D341Med (cell line): ENCODE measurements at places on chromosomes 2 and 18.
A peak's percentile ranks its signal among the peaks of the same experiment; 100 is the strongest.

DNA sequence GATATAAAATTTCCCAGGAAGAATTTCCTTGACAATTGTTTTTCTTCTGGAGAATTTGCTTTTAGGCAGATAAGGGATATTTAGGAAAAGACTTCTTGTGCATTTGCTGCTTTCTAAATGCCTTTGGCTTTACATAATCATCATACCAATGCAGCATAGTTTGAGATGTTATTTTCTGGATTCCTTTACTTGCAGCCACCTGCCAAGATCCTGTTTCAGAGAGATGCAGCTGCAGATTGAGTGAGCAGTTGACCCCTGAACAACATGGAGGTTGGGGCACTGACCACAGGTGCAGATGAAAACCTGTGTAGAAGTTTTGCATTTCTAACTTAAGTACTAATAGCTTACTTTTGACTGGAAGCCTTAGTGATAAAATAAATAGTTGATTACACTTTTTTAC lies 257.9 kb downstream of the RPIA start:
- no peak for DNase-seq

DNA sequence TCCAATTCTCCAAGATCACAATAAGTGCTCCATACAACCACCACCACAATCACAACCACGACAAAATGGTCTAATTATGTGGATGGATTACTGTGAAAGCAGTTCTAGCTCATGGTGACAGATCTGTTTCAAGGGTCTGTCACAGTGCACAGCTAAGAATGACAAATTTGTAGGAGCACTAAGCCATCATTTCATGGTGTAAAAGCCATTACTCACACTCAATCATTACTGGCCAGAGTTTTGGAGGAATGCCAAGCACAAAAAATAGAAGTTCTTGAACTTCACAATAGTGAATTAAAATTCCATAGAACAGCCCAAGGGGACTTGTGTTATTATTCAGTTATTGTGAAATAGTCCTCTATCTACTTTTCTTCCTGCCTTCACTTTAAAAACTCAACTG lies 2.3 kb downstream of the CPS1 start:
- DNase-seq: no peak

DNA sequence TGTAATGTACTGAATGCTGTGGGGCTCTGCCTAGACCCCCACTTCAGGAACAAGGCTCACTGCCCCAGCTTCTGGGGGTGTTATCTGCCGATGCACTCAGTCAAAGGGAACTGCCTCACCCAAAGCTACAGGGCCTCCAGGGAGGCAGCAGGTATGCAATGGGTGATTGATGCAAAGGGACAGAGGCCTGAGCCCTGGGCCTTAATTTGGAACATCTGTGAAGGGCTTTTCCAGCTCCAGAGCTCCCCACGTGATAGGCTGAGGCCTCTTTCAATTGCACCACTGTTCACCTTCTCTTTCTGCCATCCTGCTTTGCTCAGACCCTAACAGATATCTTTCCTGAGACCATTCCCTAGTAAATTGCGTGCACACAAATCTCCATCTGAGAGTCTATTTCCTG lies 131.0 kb downstream of the ATL2 start:
- DNase-seq: no peak

DNA sequence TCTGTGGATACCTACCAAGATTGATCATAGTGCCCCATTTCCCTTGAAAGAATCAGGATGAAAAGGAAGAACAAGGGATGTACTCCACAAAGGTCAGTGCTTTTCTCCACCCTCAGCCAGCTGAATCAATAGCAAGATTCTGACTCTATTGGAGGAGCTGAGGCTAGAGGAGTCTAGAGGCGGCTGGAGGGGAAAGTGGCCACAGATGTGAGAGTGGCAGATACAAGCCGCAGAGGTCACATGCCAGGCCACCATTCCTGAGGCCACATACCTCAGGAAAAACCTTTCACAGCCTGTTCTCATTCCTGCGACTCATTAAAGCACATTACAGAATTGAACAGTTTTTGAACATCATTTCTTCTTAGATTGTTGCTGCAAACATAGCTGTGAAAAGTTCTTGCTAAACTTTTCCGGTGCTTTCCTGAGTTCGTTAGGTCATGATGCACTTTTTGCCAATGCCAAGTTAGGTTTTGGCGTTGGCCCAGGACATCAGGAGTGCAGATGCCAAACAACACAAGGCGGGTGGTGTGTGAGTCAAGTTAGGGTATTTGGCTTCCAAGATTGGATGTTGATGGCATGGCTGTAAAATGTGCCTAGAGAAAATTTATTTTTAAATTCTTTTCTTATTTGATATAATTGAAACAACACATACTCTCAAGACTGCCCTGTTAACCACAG lies 160.7 kb upstream of the SP5 start:
- no peak for DNase-seq

DNA sequence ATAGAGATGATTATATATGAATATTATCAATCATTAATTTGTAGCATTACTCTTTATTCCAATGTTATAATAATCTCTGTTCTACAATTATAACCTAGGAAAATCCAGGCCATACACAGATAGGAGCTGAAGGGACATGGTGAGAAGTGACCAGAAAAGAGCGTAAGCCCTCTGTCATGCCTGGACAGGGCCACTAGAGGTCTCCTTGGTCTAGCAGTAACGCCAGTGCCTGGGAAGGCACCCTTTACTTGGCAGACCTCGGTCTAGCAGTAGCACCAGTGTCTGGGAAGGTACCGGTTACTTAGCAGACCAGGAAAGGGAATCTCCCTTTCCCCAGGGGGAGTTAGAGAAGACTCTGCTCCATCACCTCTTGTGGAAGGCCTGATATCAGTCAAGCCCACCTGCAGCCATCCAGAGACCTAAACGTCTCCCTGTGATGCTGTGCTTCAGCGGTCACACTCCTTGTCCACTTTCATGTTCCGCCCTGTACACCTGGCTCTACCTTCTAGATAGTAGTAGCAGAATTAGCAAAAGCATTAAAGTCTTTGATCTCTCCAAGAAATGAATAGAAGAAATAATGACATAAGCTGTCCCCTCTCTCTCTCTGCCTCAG lies 447.5 kb upstream of the FSIP2 start:
- peak; percentile 21 for DNase-seq

DNA sequence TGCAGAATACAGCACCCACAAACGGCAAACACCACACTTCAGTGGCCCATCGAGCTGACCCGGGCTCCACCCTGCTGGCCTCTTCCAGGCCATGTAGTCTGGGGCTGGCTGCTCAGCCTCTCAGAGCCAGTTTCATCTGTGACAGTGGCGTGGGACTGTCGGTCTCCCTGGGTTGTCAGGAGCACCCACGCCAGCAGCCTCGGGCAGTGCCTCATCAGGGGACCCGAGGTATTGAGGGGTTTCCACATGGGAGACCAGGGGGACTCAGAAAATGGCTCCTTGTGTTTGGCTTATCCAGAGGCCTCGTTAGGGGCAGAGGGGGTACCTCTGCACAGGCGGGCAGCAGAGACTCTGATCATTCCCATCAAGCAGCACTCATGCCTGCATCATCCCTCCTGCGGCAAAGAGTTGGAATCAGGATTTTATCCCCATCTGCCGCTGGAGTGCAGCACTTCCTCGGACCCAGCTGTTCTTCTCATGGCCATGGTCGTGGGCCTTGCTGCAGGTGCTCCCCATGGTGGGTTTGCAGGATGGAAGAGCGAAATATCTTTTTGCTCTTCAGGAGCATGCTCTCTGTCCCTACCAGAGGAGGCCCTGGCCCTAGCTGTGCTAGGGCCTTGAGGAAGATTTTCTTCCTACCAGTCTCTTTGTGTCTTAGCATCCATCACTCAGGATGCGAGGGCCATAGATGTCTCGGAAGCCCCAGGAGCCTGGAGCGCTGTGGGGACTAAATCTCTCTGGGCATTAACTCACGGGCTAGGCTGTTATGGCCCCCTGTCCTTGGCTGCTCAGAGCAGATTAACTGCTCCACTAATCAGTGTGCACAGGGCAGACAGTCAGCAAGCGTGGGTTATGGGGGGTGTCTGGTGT lies 100.8 kb downstream of the CLIP4 start:
- DNase-seq: no peak

DNA sequence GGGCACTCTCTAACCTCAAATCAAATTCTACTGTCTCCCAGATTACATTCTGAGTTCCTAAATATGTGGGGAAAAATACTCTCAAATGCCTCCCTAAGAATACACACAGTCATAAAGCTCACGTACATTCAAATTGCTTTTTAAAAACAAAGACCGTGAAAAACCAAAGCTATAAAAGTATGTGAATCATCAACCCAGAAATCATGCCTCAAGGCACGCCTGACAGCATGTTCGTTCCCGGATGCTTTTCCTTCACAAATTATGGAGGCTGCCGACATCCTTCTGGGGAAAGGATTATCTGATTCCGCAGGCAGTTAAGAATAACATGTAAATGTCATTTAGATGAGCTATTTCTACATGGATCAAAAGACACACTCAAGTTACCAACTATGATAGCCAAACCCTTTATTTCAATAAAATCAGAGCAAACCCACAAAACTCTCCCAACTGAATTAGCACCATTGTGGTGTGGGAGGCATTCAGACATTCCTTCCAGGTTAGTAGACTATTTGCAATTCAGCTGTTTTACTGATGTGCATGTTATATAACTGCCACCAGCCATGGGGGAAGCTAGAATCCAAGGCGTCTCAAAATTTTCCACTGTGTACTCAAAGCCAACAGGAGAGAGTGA lies 398.2 kb upstream of the TRIB2 start:
- no peak for DNase-seq

DNA sequence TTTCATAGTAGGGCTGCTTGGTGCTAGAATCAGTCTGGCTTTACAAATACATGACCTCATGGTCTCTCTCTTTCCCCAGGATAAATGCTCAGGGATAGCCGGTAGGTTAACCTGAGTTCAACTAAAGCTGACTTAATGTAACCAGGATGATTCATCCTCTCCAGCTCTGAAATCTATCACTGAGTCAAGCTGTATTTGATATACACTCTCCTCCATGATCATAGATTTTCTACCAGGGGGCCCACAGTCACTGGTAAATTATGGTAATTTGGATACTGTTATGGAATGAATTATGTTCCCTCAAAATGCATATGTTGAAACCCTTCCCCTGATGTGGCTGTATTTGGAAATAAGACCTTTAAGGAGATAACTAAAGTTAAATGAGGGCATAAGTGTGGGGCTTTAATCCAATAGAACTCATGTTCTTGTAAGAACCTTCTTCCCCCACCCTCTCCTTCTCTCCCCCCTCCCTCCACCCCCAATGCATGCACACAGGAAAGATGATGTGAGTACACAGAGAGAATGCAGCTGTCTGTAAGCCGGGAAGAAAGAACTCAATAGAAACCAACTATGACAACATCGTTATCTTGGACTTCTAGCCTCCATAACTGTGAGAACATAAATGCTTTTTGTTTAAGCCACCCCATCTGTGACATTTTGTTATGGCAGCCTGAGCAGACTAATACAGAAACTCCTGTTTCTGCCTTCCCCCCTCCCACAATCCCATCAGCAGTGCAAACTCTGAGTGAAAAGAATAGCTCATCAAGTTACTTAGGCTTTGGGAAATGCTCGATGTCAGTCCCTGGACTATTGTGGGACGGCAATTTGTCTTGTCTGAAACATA lies 134.9 kb upstream of the KYNU start:
- DNase-seq: no peak

GRCh38 chr2:175807031-175807873 lies 194.8 kb downstream of the LNPK start:
- DNase-seq: no peak

- no peak for DNase-seq
These were observed 17.4 kb downstream of the TRPM8 start for GRCh38 chr2:233934524-233934923.

DNA sequence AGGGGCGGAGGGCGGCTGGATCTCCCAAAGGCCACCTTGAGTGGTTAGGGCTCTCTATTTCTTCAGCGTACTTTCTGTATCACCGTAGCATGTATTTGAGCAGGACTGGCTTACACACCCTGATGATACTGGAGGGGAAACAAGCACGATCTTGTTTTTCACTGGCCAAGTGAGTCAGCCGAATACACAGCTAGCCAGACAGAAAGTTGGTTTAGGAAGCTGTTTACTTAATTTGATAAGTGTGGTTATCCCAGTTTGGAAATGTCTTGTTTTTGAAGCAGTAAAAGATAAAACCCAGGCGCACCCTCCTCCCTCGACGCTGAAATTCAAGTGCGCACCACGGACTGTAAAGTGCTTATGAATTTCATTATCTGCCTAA lies 582 bp downstream of the RIOK3 start:
- DNase-seq: no peak

DNA sequence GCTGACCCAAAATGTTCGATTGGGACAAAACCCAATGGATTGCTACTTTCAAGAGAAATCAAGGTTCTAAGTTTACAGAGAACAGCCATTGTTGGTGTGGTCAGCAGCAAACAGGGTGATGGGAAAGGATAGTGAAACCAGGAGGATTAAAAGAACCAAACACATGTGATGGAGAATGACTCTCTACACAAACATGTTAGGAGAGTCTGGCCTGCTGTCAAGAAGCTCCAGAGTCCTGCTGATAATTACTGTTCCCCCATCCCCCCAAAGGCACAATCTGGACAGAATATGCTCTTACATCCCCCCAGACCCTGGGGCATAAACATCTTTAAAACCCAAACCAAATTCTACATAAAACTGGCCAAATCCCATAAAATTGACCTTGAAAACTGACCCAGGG lies 32.0 kb upstream of the ACYP2 start:
- no peak for DNase-seq
